T-helper 2 cell (primary cell): ENCODE measurements at places on chromosomes 3 and 15.

DNA sequence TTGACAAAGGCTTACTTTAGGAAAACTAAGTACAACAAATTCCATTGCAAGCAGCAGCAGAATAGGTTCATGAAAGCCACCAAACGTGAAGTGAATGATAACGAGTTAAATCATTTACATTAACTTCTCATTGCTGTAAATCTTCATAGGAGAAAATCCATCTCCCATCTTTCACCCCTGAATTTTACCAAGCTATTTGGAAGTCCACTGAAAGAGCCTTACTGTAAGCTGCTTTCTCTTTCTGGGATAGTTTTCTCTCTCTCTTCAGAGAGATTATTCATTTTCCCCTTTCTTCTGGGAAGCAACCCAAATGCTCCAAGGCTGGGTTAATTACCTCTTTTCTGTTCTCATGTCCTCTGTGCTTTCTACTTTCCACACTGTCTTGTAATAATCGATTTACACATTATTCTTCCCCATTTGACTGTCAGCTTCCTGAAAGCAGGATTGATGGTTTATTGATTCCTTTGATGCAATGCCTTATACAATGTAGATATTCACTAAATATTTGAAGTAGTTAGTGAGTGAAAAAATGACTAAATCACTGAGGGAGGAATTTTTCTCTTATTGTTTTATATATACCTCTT lies 914.3 kb upstream of the ARPP21 start:
- DNase-seq = no peak

DNA sequence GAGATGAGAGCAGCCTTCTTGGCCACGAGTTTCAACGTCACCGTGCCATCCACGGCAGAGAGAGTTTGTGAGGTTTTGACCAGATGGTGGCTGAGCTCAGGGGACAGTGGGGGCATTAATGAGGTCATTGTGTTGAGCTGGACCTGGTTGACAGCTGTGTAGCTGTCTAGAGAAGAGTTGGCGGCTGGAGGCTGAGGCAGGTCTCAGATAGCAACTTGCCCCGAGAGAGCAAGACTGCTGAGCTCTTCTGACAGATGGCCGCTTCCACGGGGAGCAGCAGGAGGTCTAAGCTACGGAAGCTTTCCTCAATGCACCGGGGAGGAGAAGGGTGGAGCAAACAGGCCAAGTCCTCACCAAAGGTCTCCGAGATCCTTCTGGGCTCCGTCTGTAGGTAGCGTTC lies 44.8 kb upstream of the EIF5A2 start:
- no peak for DNase-seq

GRCh38 chr3:26623419-26624208 lies 1.0 kb downstream of the LRRC3B start:
- DNase-seq = no peak

DNA sequence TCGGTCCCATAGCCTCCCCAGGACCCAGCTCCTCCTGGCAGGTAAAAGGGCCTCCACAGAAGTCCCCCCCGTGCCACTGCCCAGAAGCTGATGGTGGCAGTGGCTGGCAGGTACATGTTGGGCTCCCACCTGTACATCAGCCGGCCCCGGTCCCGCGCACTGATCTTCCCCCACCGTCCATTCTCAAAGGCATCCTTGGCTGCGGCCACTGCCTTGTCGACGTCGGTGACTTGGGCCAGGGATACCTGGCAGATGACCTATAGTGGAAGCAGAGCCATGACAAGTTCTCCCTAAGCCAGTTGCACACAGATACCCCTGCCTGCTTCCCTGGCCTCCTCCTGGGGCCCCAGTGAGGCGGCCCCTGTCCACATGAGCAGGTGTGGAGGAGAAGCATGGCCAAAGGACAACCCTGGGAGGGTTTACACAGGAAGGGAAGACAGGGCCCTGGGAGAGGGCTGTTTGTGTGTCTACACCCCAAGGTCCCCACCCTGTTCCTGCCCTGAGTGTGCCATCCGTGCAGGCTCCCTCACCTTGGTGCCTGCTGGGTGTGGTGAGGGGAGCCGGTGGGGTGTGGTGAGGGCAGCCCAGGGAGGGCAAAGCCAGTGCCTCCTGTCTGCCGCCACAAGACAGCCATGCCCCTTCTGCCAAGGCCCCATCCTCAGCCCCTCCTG lies 44.8 kb downstream of the ALDH1L1 start:
- no peak for DNase-seq

GRCh38 chr15:86645925-86646500 lies 566.3 kb downstream of the AGBL1 start:
- DNase-seq = no peak

GRCh38 chr3:154981664-154982063 lies 98.5 kb upstream of the MME start:
- no peak for DNase-seq
